COLO829 (cell line): ENCODE measurements at places on chromosomes 5 and 9.

- no peak for DNase-seq
Measured at GRCh38 chr5:42842921-42843641, 31.4 kb upstream of the SELENOP start.

GRCh38 chr9:98971168-98971914 is 27.6 kb downstream of the COL15A1 start:
- DNase-seq, result peak; percentile 96

DNA sequence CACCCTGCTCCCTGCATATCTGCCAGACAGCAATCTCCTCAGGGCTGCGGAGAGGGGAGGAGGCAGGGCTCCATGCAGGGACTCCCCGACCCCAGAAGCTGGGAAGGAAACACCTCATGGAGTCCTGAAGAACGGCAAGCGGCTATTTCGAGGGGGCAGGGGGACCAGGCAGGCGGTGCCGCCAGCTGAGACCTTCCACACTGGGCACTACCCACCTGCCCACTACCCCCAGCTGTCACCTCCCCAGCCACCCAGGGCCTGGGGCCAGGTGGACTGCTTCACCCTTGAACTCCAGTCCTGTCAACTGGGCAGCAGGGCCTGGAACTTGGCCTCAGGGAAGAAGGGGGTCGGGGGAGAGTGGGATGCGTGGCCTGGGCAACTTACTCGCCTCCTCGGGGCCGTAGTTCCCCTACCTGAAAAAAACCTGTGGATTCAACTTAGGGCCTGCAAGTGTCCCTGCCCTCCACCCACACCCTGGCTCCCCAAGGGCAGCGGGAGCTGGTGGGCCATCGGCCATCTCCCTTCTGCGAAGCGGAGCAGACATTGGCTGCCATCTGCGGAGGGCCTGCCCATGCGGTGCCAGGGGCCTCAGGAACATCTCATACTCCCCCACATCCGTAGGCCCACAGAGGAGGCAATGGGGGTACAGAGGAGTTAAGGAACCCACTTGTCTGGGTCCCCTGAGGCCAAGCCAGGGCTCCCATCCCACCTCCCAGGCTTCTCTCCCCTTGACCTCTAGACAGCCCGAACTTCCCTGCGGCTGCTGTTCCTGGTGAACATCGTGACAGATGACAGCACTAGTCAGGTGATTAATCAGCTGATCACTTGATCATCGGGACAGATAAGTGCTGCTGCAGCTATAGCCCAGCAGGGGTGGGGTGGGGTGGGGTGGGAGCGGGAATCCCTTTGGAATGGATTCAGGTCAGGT is 18.5 kb upstream of the RALGDS start:
- no peak for DNase-seq

GRCh38 chr5:154701181-154701580 is 54.0 kb upstream of the LARP1 start:
- DNase-seq, result no peak

GRCh38 chr5:15206133-15206532 is 293.8 kb upstream of the FBXL7 start:
- no peak for DNase-seq

DNA sequence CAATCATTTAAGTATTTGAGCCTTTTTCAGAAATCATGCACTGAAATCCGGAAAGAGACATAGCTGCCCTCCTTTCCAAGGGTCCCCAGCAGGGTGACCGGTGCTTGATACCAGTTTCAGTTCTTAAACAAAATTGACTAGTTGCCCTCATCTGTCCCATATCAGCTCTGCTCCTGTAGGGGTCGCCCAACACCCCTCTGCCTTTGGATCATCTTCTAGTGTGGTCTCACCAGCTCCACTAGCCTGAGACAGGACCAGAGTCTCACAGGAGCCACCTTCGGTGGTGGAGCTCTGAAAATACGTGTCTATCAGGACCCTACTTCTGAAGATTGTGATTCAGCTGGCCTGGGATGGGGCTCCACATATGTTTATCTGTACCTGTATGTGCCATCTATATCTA is 428.2 kb downstream of the ENC1 start:
- no peak for DNase-seq

DNA sequence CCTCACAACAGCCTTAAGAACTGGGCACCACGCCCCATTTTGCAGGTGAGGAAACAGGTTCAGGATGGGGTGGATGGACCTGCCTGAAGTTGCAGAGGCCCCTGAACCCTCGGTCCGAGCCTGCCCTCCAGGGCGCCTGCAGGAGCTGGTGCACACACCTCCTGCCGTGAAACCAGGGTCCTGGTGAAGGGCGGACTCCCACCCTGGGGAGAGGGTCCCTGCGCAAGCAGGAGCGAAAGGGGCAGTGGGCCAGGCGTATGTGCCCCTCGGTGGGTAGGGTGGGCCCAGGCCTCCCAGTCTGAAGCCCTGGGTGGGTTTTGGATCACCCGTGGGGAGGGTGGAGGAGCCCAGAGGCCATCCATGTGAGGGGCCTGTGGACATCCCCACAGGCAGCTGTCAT is 37.9 kb downstream of the HK3 start:
- no peak for DNase-seq
